ENCODE measurements at places on chromosomes 11 and 22. TPM values are rescaled to one million over a fixed set of nuclear protein-coding genes. Genes with fewer than 3 reads are reported as not detected.

DNA sequence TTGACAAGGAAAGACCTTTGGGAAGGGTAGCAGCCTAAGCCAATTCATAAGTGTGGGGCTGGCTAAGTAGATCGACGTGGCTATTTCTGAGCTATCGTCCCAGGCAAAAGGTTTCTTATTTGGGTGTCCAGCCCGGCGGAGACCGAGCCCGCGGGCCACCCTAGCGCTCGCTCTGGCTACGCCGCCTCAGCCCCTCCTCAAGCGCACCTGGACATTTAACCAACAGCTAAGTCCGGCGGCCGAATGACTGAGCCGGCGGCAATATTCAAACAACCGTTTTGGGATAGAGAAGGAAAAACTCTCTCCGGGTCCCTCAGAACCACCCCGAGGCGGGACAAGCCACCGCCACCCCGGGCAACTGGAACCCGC, 457 bp downstream of the RNF141 start:
- DNase-seq, result no peak

DNA sequence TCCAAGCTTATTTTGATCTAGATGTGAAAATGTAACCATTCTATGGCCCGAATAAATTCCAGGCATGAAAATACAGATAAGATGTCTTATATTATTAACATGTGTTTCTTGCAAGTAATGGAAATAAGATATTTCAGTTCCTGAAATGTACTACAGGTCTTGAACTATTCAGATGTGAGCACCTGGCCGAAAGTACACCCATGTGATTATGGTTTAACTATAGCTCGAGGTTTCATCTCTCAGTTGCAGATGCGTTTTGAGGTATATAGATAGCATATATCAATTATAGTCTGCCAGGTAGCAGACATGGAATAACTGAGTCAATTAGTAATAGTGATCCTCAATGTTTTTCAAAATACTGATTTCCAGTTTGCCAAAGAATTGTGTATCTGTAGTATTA, 68.3 kb downstream of the DDIAS start:
- no peak for DNase-seq

DNA sequence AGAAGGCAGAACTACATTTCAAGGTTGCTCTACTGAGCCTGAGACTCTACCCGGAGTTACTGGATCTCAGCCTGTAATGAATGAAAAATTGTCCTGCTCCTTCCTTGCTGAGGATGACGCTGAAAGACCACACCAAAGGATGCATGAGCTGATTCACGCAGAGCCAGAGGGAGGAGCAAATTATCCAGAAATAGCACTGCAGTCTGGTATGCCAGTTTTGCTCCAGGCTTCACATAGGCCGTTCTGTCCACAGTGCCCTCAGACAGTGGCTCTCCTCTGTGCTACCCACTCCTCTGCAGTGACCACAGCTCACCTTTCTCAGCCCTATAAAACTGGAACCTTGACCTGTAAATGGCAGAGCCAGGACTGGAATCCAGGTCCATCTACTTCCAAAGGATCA, 79.3 kb upstream of the GALNT18 start:
- no peak for DNase-seq

- DNase-seq, result no peak
These were observed 943.7 kb downstream of the METTL15 start for GRCh38 chr11:29051935-29052334.

GRCh38 chr11:31417357-31417756, 47.7 kb downstream of the DNAJC24 start:
- DNase-seq, result no peak

DNA sequence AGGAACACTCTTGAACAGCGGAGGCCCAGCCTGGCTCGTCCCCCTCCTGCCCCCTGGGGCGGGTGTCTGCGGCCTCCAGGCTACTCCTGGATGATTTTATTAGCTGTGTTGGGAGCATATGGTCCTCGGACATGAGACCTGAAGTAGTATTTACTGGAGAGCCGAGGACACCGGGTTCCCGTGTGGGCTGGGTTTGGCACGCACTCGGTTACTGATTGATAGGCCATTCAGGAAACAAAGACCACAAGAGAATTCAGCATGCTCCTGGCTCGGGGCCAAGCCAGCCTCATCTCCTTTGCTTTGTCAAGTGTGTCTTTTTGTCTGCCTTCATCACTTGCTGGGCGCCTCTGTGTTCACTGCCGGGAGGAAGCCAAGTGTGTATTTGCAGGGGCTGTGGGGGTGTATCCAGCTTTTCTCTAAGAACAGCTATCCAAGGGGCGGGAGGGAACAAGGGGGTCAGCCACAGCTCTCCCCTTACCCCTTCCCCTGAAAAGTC, 9.7 kb downstream of the FXYD2 start:
- peak; percentile 70 for DNase-seq

Gene OR2AT4
- not detected for total RNA-seq
